Stimulated activated CD4-positive, alpha-beta T cell treated with anti-CD3 and anti-CD28 coated beads, Interleukin-12 subunit alpha, Interleukin-12 subunit beta, amount 100 ng/mL, for 24 hours (primary cell): ENCODE measurements at places on chromosomes 6 and 20.

DNA sequence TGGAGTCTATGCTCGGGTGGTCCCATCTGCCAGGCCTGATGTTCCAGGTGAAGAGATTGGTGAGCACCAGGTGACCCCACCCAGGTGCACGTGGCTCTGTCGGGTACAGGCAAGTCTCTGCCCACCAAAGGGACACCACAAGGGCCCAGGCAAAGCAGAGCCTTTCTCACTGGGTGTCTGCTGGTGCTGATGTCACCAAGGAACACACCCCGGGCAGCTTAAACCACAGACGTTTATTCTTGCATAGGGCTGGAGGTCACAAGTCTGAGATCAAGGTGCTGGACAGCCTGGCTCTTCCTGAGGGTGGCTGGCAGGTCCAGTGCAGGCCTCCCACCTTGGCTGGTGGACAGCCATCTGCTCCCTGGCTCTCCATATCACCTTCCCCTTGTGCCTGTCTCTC, 100.7 kb upstream of the CD93 start:
- DNase-seq: no peak

GRCh38 chr6:52557389-52558265, 19.2 kb downstream of the TRAM2 start:
- no peak for DNase-seq

DNA sequence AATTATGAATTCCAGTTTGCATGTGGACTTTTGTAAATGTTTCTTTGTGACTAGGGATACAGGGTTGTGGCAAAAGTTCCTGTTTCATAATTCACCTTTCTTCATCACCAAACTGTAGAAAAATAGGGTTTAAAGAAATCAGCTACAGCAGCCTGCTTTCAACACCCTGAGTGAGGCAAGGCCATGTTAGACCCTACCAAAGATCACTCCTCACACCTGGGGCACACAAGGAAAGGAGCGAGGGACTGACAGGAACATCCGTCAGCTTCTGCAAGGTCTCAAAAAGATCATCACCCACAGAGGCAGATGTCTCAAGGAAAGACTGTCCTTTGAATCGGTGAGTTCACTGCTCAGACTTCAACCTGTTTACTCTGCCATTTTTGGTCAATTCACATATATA, 10.5 kb upstream of the STX11 start:
- no peak for DNase-seq

DNA sequence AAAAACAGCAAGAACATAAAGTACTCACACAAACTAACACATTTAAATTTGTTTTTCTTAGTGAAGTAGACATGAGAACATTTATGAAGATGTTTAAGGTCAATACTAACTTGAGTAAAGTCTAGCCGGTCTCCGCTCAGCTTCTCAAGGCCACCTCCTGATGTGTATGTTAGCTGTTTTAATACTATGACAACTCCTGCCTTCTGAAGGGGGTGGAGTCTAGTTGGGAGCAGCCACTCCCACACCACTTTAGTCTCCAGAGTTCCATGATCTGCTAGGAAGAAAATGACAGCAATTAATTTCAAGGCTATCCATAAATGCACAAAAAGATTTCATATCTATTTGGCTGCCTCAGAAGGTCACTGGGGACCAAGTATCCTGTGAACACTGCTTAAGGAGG, at the start of gene GSTA3:
GSTA3 (minus strand) TSS at position 168 of the 400 bp plus-strand sequence. CDS start 3,864 bp downstream, outside the sequence.
- DNase-seq: no peak

DNA sequence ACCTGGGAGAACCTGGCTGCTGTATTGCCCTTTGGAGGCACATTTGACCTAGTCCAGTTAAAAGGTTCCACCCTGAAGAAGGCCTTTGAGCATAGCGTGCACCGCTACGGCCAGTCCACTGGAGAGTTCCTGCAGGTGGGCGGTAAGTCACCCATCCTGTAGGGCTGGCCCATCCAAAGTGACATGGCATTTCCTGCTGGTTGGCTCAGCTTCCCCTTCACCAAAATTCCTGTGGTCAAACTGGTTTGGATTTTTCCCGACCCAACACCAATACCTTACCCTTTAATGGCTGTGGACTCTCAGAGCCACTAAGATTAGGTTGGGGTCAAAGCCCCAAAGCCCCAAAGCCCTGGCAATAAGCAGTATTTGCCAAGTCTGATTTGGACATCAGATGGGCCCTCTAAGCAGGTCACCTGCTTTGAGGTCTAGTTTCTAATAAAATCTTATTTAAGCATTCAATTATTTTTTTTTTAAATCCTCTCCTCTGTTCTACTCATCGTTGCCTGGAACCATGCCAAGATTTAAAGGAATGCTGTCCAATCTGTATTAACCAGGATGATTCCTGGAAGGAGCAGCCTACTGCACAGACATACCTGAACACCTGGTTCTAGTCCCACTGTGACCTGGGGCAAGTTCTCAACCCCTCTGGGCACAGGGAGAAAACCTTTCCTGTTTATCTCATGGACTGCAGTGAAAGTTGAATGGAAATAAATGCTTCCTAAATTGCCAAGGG, 40.8 kb downstream of the NT5E start:
- no peak for DNase-seq

- no peak for DNase-seq
These were observed 114.8 kb downstream of the CRYBG1 start for GRCh38 chr6:106475284-106475683.

- no peak for DNase-seq
These were observed 62.5 kb upstream of the ZNFX1 start for GRCh38 chr20:49340161-49340966.
